ENCODE measurements at places on chromosomes 1 and 21.

DNA sequence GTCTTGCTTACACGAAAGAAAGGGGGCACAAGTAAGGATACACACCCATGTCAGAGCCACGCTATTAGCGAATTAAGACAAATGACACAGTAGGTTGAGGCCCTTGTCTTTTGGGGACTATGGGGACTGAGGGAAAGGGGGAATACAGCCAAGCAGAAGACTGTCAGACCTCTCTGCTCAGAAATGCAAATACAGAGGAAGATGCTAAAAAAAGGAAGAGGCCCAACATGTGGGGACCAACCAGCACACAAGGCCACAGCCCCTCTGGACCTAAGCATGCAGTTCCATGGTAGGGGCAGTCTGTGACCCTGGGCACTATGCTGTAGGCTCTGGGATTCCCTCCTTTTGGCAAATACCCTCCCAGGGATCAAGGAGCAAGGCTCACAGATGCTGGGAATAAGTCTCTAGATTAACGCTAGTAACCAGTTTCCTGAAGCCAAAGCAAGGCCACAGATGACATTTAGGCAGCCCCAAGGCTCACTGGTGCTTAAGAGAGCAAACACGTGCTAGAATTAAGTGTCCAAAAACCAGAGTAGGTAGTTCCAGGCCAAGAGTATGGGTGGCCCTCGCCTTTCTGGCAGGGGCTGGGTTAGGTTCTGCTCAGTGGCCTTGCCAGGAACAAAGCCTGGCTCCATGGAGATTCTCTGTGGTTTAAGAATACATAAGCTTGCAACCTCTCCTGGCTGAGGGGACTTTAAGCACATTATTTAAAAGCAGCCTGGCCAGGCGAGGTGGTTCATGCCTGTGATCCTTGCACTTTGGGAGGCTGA lies 38.2 kb downstream of the RABIF start:
- no peak for DNase-seq

DNA sequence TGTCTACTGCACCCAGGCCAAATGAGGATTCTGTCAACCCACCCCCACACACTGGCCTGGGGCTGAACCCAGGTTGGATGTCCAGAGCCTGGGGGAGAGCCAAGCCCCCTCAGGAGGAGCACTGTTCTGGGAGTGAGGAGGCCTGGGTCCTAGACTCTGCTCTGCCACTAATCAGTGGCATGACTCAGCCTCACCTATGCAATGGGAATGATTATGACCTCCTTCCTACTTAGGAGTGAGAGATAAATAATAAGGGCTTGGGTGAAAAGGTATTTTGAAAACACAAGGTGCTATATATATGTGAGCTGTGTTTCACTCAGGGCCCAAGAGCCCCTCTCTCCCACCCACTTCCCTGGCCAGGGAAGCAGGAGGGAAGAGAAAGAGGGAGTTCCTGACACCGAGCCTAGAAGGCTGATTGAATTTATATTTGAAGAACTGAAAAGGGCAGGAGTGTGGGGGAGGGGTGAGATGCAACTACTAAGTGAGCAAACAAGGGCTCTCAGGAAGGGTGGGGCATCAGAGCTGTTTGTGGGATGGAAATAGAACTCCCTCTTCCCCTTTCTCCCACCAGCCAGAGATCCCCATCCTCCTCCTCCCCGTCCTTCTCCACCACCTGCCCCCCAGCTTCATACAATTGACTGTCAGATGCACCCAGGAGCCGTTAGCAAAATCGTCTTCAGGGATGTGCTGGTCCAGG lies 8.2 kb downstream of the IGSF9 start:
- no peak for DNase-seq

DNA sequence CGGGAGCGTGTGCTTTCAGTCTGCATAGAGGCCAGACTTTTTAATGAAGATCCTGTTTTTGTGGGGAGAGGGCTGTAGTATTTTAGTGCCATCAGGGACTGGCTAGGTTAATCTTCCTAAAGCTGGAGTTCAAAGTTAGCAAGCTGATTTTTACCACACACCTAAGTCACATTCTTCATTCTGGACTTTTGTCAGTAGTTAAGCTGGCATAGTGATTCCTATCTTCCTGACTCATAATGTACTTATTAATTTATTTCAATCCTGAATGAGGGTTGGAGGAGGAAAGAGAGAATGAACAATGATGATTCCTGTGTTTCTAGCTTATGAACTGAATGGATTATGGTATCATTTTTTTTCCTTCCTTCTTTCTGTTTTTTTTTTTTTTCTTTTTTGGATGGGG lies 24.9 kb upstream of the ZNF644 start:
- no peak for DNase-seq

GRCh38 chr1:69710484-69711189 lies 142.9 kb downstream of the LRRC7 start:
- DNase-seq = peak; percentile 2

- DNase-seq = no peak
Measured at GRCh38 chr1:42034426-42034825, 115.7 kb upstream of the HIVEP3 start.

- no peak for DNase-seq
Measured at GRCh38 chr1:47592296-47593012, 154.6 kb downstream of the FOXD2 start.

GRCh38 chr21:26443291-26443690 lies 129.8 kb downstream of the CYYR1 start:
- no peak for DNase-seq

GRCh38 chr1:119080586-119080985 lies 59.9 kb downstream of the WARS2 start:
- peak; percentile 83 for DNase-seq

- peak; percentile 91 for DNase-seq
Measured at GRCh38 chr1:27145934-27146354, 9.0 kb downstream of the SLC9A1 start.

DNA sequence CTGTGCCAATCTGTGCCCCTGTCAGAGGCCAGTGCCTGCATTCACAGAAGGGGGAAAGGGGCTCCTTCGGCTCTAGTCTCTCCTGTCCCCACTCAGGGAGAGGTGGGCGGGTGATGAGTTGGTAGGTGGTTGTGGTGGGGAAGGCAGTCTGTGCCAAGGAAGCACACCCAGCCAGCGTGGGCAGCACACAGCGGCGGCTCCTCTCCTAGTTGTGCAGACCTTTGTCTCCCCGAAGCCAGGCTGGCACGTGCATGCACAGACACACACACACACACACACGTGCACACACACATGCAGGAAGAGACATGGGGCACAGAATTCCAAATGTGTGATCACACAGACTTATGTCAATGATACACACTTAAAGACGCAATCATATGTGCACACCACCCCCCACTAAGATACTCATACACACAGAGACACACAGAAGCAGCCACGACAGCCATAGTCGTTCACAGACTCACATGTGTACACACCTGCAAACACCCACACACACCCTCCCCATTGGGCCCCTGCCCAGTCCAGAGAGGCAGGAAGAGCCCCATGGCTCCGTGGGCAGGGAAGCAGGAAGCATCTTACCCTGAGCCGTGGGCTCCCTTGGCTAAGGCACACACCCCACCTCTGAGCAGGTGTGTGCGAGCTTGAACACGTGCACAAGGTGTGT lies 16.4 kb downstream of the RIMS3 start:
- no peak for DNase-seq

GRCh38 chr21:44349847-44350772 lies 3.3 kb upstream of the TRPM2 start:
- no peak for DNase-seq

- no peak for DNase-seq
Measured at GRCh38 chr1:186753241-186753640, 73.0 kb upstream of the PTGS2 start.

- no peak for DNase-seq
Measured at GRCh38 chr1:153571706-153572105, 6.1 kb upstream of the S100A2 start.

DNA sequence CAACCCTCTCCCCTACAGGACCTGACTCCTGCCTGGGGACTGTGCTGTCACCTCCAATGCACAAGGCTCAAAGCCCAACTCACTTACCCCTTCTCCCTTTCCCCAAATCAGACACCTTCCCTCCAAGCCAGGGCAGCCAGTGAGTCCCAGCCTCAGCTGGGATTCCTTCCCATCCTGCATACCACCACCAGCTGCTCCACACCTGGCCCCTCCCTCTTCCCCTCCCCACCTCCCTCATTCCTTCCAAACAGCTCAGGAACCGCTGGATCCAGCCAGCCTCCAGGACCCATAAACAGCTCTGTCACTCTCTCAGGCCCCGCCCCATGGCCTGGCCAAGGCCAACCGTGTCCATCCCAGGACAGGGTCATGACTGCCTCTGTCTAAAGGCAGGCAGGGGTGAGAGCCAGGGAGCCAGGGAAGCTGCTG lies 41.4 kb downstream of the ACOT7 start:
- no peak for DNase-seq

GRCh38 chr21:40595806-40596205 lies 251.2 kb downstream of the DSCAM start:
- DNase-seq = no peak

DNA sequence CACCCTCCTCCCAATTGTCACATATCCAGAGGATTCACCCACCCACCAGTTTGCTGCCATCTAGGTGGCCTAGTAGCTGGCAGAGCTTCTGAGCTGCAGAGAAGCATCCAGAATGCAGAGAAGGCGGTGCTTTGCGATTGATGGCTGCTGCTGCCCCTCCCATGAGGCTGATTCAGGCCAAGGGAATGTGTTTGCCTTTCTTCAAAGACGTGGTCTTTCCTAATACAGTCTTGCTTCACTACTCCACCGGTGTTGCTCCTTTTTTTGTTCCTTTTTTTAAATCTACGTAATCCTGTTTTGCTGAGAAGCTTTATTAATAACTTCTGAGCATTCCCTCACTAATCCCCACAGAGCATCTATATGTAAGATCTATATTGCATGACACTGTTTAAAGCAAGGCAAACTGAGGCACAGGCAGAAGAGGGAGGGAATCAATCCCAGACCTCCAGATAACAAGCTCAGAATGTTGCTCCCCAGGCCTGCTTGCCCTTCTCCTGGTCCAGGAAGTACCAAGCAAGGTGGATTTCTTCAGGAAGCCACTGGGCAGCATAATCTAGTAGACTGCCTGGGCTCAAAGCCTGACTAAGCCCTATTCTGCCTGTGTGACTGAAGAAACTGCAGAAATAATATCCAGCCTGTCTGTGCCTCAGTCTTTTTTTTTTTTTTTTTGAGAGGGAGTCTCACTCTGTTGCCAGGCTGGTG lies 275.5 kb upstream of the FMN2 start:
- DNase-seq = peak; percentile 82

GRCh38 chr21:29293495-29293894 lies 5.2 kb upstream of the BACH1 start:
- DNase-seq = no peak

DNA sequence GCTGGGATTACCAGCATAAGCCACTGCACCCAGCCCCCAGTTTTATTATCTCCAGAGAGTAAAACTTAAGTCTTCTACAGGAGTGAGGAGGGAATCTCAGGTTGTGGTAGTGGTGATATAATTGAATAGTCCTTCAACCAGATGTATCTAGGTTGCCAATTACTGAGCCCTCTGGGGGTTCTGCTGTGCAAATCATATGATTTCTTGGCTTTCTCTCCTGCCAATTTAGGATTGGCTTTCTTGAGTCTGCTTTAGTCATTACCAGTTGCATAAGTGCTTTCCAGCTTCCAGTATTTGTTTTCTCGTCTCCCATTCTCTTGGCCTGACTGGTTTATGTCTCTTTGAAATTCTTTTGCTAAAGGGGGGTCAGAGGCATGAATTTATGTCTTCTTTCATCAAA lies 11.1 kb downstream of the CPT2 start:
- no peak for DNase-seq

DNA sequence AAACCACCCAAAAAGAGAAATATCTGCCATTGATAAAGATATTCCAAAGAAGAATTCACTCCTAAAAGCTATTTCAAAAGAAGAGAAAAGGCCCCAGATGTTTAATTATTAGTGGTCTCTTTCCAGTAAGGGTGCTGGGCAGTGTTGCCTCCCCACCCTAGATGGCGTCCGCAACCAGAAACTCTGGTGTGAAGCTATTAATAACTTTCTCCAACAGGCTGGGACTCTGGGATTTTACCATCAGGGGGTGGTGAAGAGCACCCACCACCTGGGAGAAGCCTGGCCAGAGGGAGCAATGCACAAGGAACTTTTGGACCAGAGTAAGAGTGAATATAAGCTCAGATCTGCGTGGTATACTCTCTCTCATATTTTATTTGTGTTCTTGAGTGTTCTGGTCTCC lies 115.4 kb upstream of the TIAM1 start:
- no peak for DNase-seq

DNA sequence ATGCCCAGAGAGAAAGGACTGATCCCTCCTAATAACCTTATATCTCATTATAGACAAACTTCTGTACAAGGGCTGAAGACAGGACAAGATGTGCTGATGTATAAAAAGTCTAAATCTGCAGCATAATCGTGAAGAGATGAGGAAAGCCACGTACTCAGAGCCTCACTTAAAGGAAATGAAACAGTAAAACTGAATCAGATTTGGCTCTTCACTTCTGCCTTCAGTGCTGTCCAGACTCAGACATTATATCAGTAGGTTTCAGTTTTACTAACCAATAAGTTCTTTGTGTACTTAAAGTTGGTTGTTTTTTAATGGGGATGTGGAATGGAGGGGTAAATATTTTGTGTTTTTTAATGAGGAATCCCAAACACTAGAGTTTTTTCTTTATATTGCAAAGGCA lies 45.3 kb upstream of the RGS1 start:
- peak; percentile 42 for DNase-seq

GRCh38 chr1:82388679-82389078 lies 587.9 kb downstream of the ADGRL2 start:
- no peak for DNase-seq

DNA sequence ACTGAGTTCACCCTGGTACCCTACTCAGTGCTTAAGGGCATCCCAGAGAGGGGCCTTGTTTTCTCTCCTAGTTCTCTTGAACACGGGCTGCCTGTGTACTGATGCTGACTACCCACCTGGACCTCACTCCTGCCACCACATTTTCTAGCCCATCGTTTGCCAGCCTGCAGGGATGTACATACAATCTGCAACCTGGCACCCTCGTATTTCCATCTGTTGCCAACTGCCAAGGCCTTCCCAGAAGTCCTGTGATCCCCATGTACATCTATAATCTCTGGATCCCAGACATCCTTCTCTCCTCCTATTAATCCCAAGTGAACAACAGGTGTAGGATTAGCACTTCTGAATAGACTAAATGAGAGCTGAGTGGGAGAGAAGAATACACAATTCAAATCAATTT lies 212.0 kb downstream of the SLC45A1 start:
- DNase-seq = no peak

- DNase-seq = no peak
Measured at GRCh38 chr1:10075732-10076131, 43.0 kb downstream of the UBE4B start.

DNA sequence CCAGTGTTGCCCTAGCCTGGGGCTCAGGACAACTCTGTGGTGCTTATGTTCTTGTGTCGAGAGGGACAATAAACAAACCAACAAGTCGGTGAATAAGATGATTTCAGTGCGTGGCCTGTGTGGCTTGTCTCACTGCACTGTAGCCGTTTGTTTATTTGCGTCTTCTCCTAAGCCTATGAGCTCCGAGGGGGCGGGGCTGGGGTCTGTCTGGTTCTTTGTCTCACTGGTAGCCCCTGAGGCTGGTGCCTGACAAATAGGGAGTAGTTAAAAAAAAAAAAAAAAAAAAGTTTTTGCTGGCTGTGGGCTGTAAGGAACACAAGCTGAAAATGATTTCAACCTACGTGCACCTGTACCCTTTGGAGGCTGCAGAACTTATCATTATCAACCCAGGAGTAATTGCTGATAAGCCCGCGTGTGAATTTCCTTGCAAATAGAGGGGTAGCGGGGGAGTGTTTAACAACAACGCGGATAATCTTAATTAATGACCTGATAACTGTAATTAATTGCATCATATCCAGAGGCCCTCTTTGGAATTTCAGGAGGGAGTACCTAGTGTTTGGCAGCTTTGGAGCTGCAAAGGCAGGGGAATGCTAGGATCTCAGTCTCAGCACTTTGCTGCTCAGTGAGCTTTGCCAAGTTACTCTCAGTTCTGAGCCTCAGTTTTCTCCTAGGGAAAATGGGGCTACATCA lies 925 bp upstream of the ARHGEF10L start:
- peak; percentile 44 for DNase-seq
